ENCODE measurements at places on chromosomes 5 and 9. TPM values are rescaled to one million over a fixed set of nuclear protein-coding genes. Genes with fewer than 3 reads are reported as not detected.

SPATA31D4 gene
- not detected for total RNA-seq

TMEM174 gene
- total RNA-seq, result not detected

ANXA2R gene
- 3.6 TPM for total RNA-seq

KCNT1 gene
- total RNA-seq, result not detected

WNK2 gene
- total RNA-seq, result not detected

IFNA7 gene
- not detected for total RNA-seq

ZDHHC11B gene
- not detected for total RNA-seq

ANKRD20A1 gene
- total RNA-seq, result not detected

FBXW5 gene
- total RNA-seq, result 152 TPM

GPR151 gene
- not detected for total RNA-seq

LCN12 gene
- not detected for total RNA-seq

IFNB1 gene
- total RNA-seq, result not detected
